ENCODE measurements at places on chromosomes 13 and 19.
A peak's percentile ranks its signal among the peaks of the same experiment; 100 is the strongest.

DNA sequence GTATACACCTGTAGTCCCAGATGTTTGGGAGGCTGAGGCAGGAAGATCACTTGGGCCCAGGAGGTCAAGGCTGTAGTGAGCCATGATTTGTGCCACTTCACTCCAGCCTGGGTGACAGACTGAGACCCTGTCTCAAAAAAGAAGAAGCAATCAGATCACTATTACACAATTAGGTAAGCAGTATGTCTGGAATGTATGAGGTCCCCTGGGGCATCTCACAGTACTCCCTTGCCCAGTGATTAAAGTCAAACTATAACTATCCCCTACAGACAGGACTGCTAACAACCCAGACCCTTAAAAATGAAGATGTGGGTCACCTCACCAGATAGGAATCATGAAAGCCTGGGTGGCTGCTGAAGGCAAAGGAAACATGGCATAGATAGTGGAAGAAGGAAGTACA, 9.4 kb upstream of the PAN3 start:
- DNase-seq: no peak

DNA sequence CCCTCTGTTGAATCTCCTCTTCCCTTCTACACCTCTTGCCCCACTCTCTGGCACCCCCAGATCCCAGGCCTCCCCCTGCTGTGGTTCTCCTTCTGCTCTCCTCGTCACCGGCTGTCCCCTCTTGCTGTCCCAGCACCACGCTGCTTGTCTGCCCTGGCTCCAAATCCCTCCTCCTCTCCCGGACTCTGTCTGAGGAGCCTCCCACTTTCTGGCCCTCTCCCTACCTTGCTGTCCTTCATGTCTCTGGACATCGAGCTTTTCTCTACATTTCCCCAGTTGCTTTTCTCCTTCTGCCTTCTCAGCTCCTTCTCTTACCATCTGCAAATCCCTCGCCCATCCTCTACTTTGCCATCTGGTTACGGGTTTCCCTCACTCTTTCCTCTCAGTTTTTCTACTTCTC, 1.2 kb downstream of the ZNF347 start:
- DNase-seq: no peak

GRCh38 chr13:77502104-77502720, 33.3 kb upstream of the SCEL start:
- no peak for DNase-seq

GRCh38 chr13:32334671-32335070, 19.4 kb downstream of the BRCA2 start:
- no peak for DNase-seq

GRCh38 chr13:23480324-23480723, 46.8 kb upstream of the SACS start:
- no peak for DNase-seq

DNA sequence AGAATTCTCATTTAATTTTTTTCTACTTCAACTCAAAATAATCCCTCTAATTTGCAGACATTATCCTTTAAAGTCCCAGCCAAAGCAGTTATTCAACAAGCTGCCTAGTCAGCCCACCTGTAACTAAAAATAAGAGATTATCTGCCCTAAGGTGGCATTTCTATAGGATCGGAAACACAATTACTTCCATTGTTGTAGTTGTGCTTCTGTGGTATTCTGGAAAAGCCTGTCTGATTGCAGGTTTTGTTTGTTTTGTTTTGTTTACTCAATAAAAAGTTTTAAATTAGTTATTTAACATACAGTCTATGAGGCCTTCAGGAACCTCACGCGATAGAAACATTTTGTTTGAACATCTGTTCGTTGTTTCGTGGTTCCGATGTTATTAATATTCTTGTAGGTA, 101.0 kb downstream of the ZIC5 start:
- no peak for DNase-seq

DNA sequence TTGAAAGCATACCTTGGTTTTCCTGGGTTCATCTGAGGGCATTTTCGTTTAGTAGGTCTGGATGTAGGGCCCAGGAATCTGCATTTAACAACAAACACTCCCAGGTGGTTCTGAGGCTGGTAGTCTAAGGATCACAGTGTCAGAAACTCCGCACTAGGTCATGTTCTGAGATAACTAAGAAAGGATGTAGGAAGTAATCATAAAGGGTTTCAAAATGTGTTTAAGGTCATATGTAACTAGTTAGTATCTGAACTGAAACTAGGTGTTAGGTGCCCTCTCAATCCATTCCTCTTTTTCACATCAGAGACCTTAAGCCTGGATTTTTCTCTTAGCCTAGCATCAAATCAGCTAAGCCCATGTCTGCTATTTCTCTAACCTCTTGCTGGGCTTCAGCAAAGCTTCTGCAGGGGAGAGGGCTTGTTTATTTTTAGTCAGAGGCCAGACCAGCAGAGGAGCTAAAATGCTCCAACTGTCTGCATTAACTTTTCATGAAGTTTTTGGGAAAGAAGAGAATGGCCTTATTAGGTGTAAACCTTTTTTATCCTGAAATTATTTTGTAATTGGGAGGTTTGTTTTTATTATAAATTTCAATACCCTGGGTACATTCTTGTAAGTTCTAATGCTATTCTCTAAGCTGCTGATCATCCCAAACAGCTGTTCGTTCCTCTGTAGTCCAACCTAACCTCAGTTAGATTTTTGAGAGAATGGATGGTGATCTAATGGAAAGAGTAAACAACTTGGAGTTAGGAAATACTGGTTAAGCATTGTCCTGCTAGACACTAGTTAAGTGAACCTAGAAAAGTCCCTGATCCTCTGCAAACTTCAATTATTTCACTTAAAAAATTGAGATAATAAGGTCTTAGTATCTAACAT, 262.8 kb upstream of the RFC3 start:
- DNase-seq: no peak

DNA sequence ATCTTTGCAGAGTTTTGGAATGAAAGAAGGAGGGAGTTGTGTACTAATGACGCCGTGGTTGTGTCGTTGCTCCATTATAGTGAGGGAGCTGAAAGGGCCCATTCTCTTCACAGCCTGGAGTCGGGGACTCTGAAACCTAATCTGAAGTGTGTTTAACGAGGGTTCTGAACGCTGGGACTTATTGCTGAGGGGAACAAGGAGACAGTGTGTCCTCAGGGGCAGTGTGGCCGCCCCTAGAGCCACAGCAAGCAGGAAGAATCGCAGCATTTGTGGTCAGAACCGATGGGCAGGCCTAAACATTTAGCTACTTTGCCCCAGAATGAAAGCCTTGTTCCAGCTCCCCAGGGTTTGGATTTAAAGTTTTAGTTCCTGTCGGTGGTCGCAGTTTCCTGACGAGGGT, 156.4 kb upstream of the RNF113B start:
- DNase-seq: no peak

DNA sequence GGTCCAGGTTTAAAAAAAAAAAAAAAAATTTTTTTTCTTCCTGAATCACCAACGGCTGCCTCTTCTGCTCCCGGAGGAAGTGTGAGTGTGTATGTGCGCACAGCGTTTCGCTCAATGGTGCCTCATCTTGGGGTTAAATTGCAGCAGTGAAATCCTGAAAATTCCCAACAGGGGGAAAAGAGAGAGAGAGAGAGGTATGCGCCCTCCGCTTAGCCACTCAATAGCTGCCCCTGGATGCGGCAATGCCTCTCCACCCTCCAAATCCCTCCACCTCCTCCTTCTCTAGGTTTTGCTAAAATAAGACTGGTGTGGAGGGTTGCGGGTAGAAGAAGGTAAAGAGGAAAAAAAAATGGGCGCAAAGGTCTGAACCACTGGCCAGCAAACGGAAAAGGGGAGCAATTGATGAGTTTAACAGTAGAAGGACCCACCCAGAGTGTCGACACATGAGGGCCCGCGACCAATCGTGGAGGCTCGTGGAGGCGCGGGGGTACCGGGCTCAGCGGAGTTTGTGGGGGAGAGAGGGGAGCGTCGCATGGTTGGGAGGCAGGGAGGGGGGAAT, 853 bp upstream of the CACNA1A start:
- DNase-seq: no peak

DNA sequence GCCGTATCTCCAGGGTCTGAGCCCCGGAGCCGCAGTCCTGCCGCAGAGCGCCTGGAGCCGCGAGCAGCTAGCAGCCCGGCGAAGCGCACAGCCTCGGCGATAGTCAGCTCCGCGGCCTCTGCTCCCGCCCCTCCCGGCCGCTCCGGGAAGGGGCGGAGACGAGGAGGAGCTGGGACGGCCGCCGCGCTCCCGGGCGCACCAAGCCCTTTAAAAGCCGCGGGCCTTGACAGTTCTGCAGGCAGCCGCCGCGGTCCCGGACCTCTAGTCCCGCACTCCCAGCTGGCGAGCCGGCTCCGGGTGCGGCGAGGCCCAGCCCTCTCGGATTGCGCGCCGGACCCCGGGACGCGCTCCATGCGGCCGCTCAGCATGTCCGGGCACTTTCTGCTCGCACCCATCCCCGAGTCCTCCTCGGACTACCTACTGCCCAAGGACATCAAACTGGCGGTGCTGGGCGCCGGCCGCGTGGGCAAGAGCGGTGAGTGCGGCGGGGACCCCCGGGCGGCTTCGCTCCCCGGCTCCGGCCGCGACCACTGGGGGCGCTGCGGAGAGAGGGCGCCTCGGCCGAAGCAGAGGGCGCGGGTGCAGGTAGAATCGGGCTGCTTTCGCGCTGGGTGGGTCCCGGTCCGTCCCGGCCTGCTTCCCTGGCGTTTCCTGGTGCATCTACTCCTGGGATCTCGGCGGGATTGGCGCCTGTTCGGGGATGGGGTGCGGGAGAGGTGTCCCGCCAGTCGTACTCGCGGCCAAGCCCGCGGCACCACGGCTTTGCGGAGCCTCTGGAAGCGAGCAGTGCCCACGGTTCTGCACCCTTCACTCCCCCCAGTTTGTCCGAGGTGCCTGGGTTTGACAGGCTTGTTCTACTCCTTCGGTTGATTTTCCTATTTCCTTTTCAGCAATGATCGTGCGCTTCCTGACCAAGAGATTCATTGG, at the start of gene RASL11A:
Gene RASL11A, plus strand, starts transcription at position 237 of the 927 bp plus-strand sequence. Its CDS starts 115 bp downstream, at position 352.
- DNase-seq: no peak

- DNase-seq: no peak
Observed at GRCh38 chr13:94613051-94613450, 11.4 kb downstream of the GPR180 start.

DNA sequence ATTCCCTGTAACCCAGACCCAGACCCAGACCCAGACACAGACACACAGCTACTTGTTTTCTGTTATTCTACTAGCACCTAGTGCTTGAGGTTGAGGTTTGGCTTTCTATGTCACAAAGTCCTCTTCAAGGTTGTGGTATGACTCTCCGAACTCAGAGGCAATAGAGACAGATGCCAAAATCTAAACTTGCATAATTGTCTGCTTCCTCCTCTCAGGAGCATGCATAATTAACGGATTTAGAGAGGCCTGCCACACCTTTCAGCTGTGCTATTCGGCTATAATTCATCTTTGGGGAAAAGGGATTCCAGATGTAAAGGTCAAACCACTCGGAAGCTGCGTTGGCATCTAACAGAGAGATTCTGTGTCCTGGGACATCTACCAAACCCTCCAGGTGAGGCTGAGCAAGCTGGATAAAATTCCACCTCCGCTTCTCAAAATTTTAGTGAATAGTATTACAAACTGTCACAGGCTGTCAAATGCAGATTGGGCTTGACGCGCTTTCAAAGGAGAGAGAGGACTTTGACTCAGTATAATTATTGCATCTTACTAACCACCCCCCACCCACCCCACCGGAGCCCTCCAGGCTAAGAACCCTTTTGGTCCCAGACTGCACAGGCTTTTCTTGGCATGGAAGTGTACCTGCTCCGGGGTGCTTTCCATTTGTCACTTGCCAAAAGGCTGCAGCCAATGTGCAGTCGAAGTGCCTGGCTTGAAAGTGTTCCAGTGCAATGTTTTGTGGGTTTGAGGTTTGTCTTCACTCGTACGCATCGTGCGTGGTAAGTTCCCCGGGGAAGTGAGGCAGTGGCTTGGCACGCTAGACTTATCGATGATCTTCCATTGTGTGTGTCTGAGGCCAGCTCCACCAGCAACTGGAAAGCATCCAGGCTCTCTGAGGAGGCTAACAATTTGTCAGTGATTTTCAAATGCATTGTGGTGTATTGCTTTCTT, 194.1 kb downstream of the TDRD3 start:
- DNase-seq: no peak

DNA sequence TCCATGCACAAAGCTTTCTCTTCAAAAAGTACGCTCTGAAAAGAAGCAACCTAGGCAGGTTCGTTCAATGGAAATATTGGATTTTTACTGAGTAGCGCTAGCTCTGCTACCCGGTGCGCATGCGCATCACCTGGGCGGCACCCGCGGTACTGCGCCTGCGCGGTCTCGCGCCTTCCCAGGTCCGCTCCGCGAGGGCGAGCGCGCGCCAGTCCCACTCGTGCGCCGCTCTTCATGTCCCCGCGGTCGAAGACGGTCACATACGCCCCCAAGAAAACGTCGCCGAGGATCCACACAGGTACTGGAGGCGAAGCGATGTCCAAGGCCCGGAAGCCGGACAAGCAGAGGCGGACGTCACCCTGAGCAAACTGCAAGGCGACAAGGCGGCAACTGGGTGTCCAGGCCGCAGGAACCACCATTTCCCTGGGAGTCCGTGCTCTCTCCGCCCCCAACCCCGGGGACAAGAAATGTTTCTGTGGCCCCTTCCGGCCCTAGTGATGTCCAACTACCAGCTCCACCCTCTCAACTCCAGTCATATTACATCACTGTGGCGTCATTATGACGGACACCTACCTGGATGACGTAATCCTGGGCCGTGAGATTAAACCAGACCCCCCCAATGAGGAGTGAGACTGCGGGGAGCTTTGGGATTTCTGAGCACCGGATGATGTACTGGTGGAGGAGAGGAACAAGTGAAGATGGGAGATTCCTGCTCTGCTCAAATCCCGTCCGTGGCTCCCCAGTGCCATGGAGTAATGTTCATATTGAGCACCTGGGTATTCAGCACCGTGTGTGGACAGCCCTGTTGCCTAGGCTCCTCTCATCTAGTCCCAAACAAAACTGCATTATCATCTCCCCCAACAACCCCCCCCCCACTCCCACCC, 4.8 kb upstream of the KCNC3 start:
- DNase-seq: peak; percentile 70

DNA sequence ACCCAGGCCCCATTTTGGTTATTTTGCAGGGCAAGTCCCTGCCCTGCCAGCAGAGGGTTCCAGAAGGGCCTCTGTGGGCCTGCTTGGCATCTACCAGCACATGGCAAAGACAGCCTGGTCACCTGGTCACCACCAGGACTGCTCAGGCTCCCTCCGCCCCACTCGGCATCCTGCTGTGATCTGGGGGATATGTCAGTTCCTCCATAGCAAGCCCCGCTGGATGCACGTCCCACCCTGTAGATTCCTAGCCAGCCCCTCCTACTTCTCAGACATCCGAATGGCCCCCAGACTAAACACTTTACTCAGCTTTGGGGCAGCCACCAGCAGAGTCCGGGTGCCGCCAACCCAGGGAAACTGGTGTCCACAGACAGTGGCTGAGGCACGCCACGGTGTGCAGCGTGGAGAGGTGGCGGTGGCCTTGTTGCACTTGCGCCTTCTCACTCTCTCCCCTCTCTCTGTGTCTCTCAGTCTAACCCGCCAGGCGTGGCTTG, 31.8 kb upstream of the USE1 start:
- no peak for DNase-seq
